ENCODE measurements at places on chromosomes 1 and 21.

GRCh38 chr21:36513430-36513829 lies 33.5 kb upstream of the CLDN14 start:
- no peak for DNase-seq

- no peak for DNase-seq
These were observed 3.3 kb downstream of the TXNIP start for GRCh38 chr1:145992958-145993617.

GRCh38 chr21:46127239-46128105 lies 27.9 kb downstream of the FTCD start:
- DNase-seq = no peak

- no peak for DNase-seq
These were observed 26.5 kb upstream of the CTH start for GRCh38 chr1:70384542-70384941.

DNA sequence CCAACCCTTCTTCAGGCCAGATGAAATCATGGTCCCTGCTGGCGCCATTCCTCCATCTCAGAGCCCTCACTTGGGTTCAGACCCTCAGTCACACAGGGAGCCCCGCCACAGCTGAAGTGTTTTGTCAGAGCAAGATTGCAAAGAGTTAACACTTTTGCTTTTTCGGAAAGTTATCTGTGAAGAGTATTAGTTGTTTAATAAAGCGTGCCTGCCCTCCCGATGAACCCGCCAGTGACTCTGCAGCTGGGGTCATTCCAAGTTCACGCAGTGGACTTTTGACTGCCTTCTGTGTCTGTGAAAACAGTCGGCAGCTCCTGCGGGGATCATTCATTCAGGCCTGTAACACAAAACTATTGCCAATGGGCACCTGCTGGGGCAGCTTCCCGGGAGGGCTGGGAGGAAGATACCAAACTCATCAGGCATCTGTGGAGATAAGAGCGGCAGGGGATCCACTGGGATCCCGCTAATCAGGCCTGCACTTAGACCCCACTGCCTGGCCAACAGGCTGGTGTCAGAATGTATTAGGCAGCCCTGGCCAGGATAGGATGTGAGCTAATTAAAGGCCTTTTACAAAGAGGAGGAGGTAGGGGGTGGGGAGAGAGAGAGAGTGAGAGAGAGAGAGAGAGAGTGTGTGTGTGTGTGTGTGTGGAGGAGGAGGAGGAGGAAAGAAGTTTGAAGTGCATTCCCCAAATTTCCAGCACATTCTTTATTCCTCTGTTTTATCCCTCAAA lies 184.5 kb downstream of the DHRS3 start:
- DNase-seq = no peak

DNA sequence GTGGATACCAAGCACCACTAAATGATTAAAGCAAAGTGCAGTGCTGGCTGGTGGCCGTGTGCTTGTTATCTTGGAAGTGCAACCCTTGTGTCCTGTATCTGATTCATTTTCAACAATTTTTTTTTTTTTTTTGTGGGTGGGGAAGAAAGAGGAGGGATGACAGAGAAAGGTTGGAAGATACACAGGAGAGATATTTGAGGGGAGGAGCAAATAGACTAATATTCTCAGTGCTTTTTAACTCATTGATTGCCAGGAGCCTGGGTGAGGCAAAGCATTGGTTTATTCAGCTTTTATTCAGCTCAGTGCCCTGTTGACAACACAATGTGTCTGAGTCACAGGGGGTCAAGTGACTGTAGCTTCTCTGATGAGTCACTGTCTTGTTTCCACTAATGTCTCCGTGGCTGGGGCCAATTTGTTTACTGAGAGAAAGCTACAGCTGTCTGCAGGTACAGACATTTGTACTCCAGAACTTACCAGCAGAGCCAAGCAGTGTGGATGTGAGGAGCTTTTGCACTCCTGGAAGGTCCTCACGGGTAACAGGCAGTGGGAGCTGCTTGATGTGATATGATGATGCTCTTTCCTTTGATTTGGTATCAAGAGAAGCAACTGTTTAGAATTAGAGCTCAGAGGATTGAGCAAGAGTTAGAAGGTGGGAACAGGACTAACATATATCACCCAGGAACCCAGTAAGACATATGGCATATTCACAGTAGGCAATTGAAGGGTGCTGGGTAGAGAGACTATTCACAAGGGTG lies 23.6 kb upstream of the DNM3 start:
- peak; percentile 34 for DNase-seq

- no peak for DNase-seq
These were observed 645 bp upstream of the TLR5 start for GRCh38 chr1:223143537-223144248.

GRCh38 chr1:19138331-19138730 lies 71.7 kb downstream of the UBR4 start:
- DNase-seq = no peak

DNA sequence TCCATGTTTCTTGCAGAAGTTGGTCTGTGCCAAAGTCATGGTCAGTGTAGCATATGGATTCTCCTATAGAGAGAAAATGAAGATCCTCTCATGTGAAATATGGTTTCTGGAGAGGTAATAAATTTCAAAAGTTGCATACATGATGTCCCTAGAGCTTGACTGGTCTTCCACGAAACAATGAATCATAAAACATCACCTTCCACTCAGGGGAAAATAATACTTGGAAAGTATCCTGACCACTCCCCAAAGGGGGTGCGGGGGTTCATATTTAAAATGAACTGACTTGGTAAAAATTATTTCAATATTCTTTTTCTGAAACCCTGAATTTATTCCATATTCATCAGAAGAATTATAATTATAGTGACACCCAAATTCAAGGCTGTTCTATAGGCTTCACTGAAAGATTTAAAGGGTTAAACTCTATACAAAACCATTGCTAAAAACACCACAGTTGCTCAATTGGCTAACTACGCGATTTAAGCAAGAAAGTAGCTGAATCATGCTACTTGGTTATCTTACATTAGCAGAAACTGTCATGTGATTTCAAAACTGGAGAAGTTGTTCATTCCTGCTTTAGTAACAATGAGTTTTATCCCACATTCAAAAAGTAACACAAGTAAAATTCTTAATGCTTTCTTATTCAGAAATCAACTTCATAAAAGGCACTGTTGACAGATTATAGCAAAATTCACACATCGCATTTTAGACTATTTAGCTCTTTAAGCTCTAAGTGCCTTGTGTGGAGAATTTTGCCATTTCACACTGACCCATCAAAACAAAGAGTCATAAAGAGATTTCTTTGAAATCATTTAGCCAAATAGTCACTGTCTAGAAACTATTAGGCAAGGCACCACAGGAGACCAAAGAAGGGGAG lies 5.3 kb downstream of the CREG1 start:
- no peak for DNase-seq

GRCh38 chr1:115332813-115333608 lies 5.0 kb downstream of the NGF start:
- DNase-seq = no peak

DNA sequence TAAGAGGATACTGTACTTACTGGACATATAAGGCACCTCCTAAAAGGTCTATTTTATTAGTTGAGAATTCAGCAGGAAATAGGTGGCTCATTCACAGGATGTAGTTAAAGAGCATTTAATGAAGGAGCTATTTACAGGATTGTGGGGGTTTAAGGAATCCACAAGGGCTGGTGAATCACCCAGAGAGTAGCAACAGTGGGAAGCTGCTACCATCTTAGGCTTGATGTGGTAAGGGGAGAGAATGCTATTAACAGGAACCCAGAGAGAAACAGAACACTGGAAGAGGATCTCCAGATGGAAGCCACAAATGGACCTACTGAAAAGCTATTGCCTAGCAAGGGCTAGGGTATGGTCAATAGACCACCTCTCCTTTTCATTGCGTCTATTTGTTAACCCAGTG lies 52.0 kb upstream of the COL11A1 start:
- no peak for DNase-seq

DNA sequence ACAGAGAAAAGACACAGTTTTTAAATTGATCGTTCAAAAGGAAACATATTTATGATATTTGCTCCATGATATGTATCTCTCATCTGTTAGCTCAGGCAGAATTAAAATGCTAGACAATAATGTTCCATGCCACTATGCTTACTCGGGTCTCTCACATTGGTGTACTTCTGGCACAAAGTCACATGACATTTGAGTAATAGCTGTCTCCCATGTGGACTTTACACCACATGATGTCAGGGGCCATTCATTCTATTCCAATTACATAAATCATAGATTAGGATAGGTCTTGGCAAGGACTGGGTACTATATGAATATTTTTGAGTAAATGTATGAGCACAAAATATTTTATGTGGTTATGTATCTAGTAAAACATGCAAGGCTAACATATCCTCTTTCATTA lies 648.4 kb downstream of the PLA2G4A start:
- DNase-seq = no peak

GRCh38 chr1:75328691-75329090 lies 194.5 kb downstream of the LHX8 start:
- DNase-seq = no peak

DNA sequence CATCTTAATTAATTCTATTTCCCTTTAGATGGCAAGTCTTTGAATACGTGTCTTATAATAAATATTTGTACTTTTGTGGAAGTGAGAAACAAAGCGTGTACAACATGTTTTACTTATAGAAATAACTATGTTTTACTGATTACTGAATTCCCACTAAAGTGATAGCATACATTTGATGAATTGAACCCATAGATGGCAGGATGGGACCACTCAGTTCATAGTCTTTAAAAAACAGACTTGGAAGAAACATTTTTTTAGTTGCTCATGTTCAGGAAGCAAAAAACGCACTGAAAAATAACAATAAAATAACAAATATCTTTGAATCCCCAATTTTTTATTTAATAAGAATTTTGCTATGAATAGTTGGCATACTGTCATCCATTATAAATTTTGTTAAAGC lies 507.1 kb upstream of the ZRANB2 start:
- DNase-seq = no peak

GRCh38 chr1:218374401-218375353 lies 29.5 kb downstream of the TGFB2 start:
- DNase-seq = no peak

DNA sequence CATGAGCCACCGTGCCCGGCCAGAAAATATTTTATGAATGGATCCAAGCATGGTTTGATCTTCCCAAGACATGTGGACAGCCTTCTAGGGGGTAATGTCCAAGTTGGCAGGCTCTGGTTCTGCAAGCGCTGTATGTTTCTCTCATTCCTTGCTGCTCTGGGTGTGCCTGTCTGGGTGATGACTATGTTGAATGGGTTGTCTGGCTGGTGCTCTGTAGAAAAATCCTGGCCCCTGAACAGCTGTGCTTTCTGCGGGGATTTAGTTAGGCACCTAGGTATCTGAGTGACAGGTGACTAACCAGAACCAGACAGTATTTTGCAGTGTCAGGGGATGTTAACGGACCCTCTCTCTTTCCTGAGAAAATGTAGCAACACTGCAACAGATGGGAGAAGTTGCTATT lies 14.1 kb downstream of the HUNK start:
- no peak for DNase-seq

DNA sequence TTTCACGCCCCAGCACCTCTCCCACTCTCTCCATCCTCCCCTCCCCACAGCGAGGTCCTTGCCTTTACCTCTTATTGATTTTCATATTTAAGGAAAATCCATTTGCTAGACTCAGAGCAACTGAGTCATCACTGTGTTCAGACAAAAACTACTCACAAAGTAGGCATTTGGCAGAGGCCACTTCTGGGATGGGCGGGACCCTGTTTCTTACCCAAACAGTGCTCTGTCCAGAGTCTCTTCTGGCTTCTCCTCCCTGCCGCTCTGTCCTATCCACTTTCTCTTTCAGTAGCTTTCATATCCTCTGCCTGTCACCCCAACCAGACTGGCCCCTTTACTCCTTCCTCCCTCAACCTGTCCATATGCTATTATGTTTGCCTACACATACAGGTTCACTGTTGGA lies 2.4 kb upstream of the NAV1 start:
- no peak for DNase-seq

- DNase-seq = peak; percentile 38
These were observed 28.0 kb upstream of the H3-3A start for GRCh38 chr1:226034482-226034881.

- DNase-seq = no peak
These were observed 176.8 kb upstream of the USP25 start for GRCh38 chr21:15552914-15553494.

DNA sequence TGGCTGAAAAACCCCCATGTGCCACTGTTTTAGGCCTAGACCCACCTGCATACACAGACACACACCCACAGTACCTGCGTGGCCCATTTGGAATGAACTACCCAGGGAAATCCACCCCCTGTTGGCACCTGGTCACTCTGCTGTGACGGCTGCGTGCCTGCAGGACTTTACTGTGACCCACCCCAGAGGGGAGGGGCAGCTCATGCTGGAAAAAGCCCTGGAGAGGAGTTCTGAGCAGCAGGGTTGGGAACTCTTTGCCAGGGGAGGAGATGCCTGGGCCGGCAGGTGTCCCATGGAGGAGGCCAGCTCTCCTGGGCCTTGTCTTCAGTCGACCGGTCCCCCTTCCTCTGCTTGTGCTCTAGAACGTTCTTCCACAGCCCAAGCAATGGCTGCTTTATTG lies 87.3 kb upstream of the CSF3R start:
- no peak for DNase-seq

GRCh38 chr21:32055305-32055704 lies 182.5 kb downstream of the HUNK start:
- no peak for DNase-seq

- no peak for DNase-seq
These were observed 145.5 kb downstream of the TBX15 start for GRCh38 chr1:118842452-118843201.

DNA sequence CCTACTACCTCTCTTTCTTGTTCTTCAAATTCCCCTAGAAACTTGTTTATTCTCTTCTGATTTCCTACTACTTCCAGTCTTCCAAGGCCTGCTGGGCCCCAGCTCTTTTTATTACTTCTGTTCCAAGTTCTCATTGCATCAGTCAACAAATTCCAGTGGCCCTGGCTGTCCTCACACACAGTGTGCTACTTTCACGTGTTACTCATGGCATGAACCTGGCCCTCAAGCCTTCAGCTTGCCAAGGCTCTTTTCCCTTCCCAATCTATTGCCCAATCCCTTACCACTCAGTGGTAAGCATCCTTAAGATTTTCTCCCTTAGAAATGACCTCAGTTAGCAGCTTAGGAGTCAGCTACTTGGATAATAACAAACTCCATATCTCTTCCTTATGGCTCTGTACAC lies 613.5 kb downstream of the LMO4 start:
- no peak for DNase-seq

All from hypothalamus (tissue), 51 donors.